Fibroblast of skin of back (primary cell): ENCODE measurements at places on chromosomes 3 and 15.

DNA sequence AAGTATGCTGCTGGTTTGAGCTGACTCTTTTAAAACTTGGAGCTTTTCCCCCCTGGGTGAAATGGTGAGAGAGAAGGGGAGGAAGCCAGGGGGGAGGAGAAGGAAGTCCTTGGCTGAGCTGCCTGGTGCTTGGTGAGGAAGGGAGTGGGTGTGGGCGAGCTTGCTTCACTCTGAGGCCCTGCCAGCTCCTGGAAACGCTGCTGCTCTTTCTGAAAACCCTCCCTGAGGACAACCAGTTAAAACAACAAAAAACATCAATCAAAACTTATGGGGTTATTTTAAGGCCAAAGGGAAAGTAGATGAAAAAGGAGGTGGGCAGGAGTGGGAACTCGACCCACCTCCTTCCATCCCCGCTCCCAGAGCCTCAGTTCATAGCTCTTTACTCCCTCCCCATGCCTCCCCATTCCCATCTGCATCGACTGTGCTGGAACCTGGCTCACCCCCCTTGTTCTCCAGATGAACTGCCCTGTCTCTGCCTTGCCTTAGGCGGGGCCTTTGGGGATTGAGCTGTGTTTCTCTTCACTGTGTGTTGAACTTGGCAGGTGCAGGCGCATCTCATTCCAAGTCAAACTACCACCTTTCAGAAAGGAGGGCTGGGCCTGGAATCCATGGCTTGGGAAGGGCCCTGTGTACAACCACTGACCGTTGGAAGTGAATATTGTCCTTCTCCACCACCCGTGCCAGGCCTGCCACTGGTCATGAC, 166.1 kb downstream of the ZNF621 start:
- DNase-seq = no peak

DNA sequence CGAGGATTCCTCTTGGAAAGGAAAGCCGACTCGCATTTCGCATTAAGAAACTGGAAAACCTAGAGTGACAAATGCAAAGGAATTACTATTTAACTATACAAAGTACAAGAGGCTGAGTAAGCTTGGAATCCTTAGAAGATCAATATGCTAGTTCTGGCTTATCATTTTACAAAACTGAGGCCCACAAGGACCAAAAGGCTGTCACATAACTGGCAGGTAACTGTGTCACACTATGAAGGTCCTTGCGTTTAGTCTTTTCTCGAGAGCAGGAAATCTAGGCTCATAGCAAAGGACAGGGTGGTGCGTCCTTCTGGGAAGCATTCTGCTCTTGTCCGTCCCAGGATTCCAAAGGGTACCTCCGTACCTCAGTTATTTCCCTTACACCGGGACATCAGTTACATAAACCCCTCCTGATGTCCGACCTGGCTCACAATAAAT, 629 bp downstream of the RPL24 start:
- DNase-seq = peak; percentile 10

DNA sequence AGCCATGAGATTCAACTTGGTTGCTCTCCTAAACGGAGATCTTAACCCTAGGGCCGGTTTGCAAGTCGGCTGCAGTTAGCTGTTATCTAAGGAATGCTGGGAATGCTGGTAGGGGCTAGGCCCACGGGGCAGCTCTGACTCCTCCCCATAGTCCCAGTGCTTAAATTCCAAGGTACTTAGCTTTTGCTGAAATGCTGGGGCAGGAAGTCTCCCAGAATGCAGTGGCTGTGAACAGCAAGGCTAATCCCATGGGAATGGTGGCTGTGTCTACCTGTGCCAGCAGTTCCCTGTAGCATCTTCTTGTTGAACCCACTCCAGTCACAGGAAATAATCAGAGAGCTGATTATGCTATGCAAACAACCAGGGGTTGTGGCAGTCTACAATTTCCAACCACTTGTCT, 102.5 kb upstream of the TJP1 start:
- peak; percentile 93 for DNase-seq

- DNase-seq = no peak
Measured at GRCh38 chr3:127905556-127905955, 9.5 kb upstream of the KBTBD12 start.

- DNase-seq = no peak
Measured at GRCh38 chr15:44199393-44199792, 4.3 kb upstream of the FRMD5 start.

GRCh38 chr3:196969134-196969659, 564 bp upstream of the PIGZ start:
- DNase-seq = peak; percentile 31
